ENCODE measurements at places on chromosomes 4 and X. TPM values are rescaled to one million over a fixed set of nuclear protein-coding genes. Genes with fewer than 3 reads are reported as not detected.

DNA sequence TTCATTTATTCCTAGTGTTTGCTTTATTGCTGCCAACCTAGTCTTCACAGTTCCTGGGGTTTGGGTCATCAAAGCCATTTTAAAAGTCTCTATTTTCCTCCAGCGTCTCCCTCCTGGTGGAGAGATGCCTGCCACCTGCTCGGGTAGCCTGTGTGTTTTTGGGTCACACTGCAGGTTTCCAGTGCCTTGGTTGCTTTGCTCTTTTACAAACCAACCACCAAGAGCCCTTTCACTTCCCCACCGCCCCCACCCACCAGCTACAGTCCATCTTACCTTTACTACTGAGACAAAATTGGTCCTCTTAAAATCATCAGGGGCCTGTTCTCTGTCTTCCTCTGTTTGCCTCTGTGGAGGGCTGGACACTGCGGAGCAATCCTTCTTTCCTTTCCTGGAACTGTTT, 280.5 kb upstream of the GATB start:
- H3K27ac ChIP-seq = no peak overlapping the region
- DNase-seq = no peak
- no peak overlapping the region for H3K4me3 ChIP-seq
- no peaks in the 10 kb centered on the region for H3K27me3 ChIP-seq

GRCh38 chrX:136597356-136597755, 50.6 kb upstream of the CD40LG start:
- H3K4me1 ChIP-seq = no peaks in the 10 kb centered on the region
- H3K27ac ChIP-seq = no peak overlapping the region
- no peak overlapping the region for H3K4me3 ChIP-seq
- no peak for DNase-seq
- H3K36me3 ChIP-seq = no peaks in the 10 kb centered on the region
- no peaks in the 10 kb centered on the region for H3K27me3 ChIP-seq

- no peaks in the 10 kb centered on the region for H3K27me3 ChIP-seq
- H3K36me3 ChIP-seq = no peaks in the 10 kb centered on the region
- no peaks in the 10 kb centered on the region for H3K4me1 ChIP-seq
- no peak for DNase-seq
- no peak overlapping the region for H3K4me3 ChIP-seq
- no peak overlapping the region for H3K27ac ChIP-seq
Measured at GRCh38 chr4:122576261-122577188, 44.3 kb downstream of the IL21 start.

- no peaks in the 10 kb centered on the region for H3K36me3 ChIP-seq
- H3K4me3 ChIP-seq = no peak overlapping the region
- DNase-seq = no peak
Measured at GRCh38 chrX:10512741-10513140, 107.6 kb downstream of the MID1 start.

GRCh38 chr4:143531380-143531779, 17.9 kb downstream of the SMARCA5 start:
- H3K4me3 ChIP-seq = no peak overlapping the region
- peaks cover 35% of the 10 kb centered on the region for H3K36me3 ChIP-seq
- H3K4me1 ChIP-seq = peaks cover 26% of the 10 kb centered on the region

DNA sequence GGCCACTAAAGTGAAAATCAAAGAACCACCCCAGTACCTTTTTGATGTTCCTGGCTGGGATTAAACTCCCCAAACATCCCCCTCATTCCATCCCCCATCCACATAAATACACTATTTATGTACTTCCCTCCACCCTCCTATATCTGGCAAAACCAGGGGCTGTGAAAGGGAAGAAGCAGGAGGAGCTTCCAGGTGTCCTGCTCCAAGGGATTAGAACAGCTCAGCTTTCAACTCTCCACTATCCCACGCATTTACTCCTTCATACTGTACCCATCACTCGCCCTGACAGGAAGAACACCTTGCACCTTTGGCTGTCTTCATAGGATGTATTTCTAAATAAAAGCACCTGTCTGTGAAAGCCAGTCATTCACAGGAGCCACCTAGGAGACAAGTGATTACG, 140.0 kb downstream of the HHIP start:
- H3K4me1 ChIP-seq = no peaks in the 10 kb centered on the region
- no peaks in the 10 kb centered on the region for H3K36me3 ChIP-seq
- no peak overlapping the region for H3K27ac ChIP-seq
- no peak for DNase-seq
- H3K4me3 ChIP-seq = no peak overlapping the region
- no peaks in the 10 kb centered on the region for H3K27me3 ChIP-seq

DNA sequence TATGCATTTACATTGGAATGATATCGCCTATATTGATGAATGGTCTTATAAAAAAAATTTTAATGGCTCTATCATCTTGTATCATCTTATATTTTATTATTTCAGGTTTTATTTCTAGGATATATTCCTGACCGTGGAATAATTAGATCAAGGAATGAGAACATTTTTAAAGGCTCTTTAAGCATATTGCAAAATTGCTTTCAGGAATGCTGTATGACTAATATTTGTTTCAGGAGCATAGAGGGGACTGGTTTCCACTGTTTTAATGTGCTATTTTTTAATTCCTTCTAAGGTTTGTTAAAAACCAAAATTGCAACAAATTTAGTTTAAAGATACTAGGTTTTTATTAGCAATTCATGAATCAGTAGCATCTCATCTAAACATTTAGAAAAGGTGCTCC, 120.2 kb downstream of the BMPR1B start:
- H3K4me3 ChIP-seq = no peak overlapping the region
- no peaks in the 10 kb centered on the region for H3K27me3 ChIP-seq
- no peaks in the 10 kb centered on the region for H3K36me3 ChIP-seq
- no peak overlapping the region for H3K27ac ChIP-seq

GRCh38 chr4:144782345-144782744, 136.4 kb downstream of the HHIP start:
- no peaks in the 10 kb centered on the region for H3K36me3 ChIP-seq
- no peaks in the 10 kb centered on the region for H3K4me1 ChIP-seq
- no peak overlapping the region for H3K27ac ChIP-seq
- no peak overlapping the region for H3K4me3 ChIP-seq

- no peaks in the 10 kb centered on the region for H3K36me3 ChIP-seq
- H3K4me1 ChIP-seq = no peaks in the 10 kb centered on the region
- H3K4me3 ChIP-seq = no peak overlapping the region
- no peak for DNase-seq
Measured at GRCh38 chr4:1137063-1137776, 23.9 kb upstream of the RNF212 start.

DNA sequence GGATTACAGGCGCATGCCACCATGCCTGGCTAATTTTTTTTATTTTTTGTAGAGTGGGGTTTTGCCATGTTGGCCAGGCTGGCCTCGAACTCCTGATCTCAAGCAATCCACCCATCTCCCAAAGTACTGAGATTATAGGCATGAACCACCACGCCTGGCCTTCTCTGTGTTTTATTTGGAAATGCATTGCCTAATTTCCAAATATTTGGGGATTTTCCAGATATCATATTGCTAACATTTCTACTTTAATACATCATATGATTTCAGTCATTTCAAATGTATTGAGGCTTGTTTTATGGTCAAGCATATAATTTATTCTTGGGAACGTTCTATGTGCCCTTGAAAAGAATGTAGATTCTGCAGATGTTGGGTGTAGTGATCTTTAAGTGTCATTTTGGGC, 38.8 kb downstream of the FGF2 start:
- DNase-seq = no peak
- no peaks in the 10 kb centered on the region for H3K4me1 ChIP-seq
- no peaks in the 10 kb centered on the region for H3K27me3 ChIP-seq
- H3K4me3 ChIP-seq = no peak overlapping the region

DNA sequence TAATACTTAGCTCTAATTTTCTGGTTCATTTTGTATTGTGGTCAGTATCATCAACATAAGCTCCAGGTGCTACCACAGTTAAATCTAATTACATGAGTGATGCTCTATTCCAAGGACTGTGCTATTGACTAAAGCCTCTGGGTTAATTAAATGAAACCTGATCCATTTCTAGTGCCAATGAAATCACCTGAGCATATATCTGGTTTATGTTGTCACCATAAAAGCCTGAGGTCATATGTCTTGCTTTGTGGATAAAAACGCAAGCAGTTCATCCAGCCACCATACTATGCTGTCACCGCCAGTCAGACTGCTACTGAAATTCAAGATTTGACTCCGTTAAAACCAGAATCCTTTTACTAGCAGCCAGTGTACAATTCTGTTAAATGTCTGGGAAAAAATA, 64.2 kb upstream of the ZNF518B start:
- no peaks in the 10 kb centered on the region for H3K4me1 ChIP-seq
- DNase-seq = no peak
- H3K27ac ChIP-seq = no peak overlapping the region
- no peak overlapping the region for H3K4me3 ChIP-seq
- H3K36me3 ChIP-seq = no peaks in the 10 kb centered on the region
- H3K27me3 ChIP-seq = no peaks in the 10 kb centered on the region

GRCh38 chr4:186739802-186740434, 16.3 kb upstream of the FAT1 start:
- no peak overlapping the region for H3K27ac ChIP-seq
- no peaks in the 10 kb centered on the region for H3K4me1 ChIP-seq
- no peaks in the 10 kb centered on the region for H3K27me3 ChIP-seq

DNA sequence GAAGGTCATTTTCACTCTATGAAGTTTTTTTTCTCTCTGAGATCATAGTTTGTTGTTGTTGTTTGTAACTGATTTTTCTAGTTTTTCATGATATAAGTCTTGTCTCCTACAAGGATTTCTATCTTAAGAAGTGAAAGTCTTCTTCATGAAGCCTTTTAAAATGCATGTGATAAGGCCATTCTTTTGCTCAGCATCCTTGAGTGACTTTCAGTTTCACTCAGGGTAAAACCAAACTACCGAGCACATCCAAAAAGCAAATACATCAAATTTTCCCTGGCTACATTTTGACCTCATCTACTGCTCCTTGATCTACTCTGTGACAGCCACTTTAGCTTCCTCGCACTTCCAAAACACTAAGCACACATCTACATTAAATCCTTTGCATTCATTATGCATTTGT, 580.7 kb downstream of the KCTD8 start:
- no peak overlapping the region for H3K4me3 ChIP-seq
- H3K36me3 ChIP-seq = no peaks in the 10 kb centered on the region
- no peak for DNase-seq
- no peaks in the 10 kb centered on the region for H3K4me1 ChIP-seq
- no peaks in the 10 kb centered on the region for H3K27me3 ChIP-seq

DNA sequence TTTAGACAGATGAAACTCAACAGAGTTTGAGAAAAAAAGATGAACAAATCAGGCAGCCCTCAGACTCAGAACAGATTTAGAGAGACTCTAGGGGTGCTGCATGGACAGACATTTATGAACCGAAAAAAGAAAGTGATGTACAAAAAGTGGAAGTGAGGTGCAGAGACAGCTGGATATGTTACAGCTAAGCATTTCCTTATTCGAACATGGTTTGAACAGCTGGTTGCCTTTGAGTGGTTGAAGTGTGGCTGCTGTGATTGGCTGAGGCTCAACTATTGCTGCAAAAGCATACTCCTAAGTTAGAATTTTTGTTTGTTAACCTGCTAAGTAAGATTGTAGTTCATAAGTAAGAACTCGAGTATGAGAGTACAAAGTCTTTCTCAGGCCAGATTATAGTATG, 331.5 kb upstream of the PABPC4L start:
- H3K27me3 ChIP-seq = no peaks in the 10 kb centered on the region
- no peak for DNase-seq
- no peaks in the 10 kb centered on the region for H3K36me3 ChIP-seq
- H3K4me3 ChIP-seq = no peak overlapping the region

- no peak for DNase-seq
- no peak overlapping the region for H3K4me3 ChIP-seq
- H3K4me1 ChIP-seq = no peaks in the 10 kb centered on the region
- no peaks in the 10 kb centered on the region for H3K36me3 ChIP-seq
Measured at GRCh38 chr4:72997409-72997808, 72.1 kb downstream of the COX18 start.

- H3K4me1 ChIP-seq = no peaks in the 10 kb centered on the region
- H3K27ac ChIP-seq = no peak overlapping the region
- no peak overlapping the region for H3K4me3 ChIP-seq
Measured at GRCh38 chr4:7715271-7716009, 224.2 kb downstream of the AFAP1 start.

CCNA2 gene
- 5.2 TPM for total RNA-seq

CFAP99 gene
- total RNA-seq = not detected

CRLF2 gene
- total RNA-seq = 0.44 TPM

CXorf51A gene
- not detected for total RNA-seq

MGARP gene
- not detected for total RNA-seq

SYNPO2 gene
- 118 TPM for total RNA-seq

TENM3 gene
- 36.9 TPM for total RNA-seq

Measured in tibial nerve (tissue), 4 donors.